PC-9 (cell line): ENCODE measurements at places on chromosomes 7 and 10. TPM values are rescaled to one million over a fixed set of nuclear protein-coding genes. Genes with fewer than 3 reads are reported as not detected.

DNA sequence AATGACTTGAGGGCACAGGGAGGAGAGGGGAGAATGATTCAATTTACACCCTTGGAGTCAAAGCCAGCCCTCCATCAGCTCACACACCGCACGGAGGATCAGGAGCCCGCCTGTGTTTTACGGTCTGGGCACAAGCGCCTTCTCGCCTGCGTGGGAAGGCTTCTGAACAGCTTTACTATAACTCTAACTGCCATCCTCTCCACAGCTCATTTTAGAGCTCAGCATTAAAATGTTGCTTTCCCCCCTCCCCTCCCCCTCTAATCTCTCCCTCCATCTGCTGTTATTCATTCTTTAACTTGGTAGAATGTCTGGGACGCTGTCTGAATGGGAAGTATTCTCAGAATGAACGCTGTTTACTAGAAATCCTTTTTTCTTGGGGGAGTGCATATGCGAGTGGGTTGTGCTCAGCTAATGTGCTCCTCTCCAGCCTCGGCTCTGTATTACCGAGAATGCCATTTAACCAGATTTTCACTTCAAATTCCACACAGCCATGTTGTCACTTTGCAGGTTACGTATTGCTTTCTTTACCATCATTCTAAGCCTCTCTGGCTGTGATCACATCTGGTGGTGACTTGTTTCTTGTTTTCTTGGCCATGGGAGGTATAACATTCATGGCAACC lies 140.1 kb downstream of the GFRA1 start:
- no peak for DNase-seq

Gene EDRF1
- total RNA-seq, result 12.8 and 21.7 TPM in 2 replicates

DNA sequence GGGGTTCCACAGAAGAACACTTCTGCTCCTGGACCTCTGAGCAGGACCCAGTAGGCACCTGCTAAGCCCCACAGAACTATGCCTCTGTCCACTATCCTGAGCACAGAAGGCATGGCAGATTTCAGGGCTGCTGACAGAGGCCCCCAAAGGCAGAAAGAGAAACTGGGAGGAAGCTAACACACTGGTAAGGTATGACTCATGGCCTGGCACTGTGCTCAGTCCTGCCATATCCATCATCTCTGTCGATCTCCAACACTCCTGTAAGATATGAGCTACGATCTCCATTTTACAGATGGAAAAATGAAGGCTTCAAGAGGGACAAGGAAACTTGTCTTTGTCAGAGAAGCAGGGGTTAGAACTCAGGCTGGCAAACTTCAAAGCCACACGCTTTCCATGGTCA lies 62.2 kb downstream of the GRID1 start:
- no peak for DNase-seq

Gene SFRP4
- not detected in 2 replicates for total RNA-seq

DNA sequence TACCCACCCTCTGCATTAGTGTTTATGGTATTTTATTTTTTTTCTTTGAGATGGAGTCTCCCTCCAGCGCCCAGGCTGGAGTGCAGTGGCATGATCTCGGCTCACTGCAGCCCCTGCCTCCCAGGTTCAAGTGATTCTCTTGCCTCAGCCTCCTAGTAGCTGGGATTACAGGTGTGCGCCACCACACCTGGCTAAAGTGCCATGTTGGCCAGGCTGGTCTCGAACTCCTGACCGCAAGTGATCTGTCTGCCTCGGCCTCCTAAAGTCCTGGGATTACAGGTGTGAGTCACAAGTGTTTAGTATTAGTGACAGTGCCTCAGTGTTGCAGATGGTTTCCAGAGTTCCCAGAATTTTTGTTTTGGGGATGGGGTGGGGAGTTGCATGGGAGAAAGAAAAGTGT lies 120.3 kb downstream of the NPY start:
- DNase-seq, result no peak
